ENCODE measurements at places on chromosomes 6 and 20.

- DNase-seq, result no peak
Observed at GRCh38 chr6:23218751-23219150, 649.4 kb downstream of the HDGFL1 start.

DNA sequence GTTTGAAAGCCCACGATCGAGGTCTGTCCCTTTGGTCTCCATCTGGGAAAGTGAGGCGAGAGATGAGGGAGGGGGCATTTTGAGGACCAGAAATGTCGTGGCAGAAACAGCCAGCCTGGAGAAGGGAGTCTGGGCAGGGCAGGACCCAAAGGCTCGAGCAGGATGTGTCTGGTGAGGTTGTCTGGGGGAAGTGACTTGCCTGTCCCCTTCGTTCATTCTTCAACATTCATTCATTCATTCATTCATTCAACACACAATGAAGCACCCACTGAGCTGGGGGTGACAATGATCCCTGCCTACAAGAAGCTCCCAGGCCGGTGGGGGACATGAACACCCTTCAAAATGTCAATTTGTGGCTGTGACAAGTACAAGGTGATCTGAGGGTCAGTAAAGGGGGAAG, 80.5 kb downstream of the CEBPB start:
- no peak for DNase-seq

DNA sequence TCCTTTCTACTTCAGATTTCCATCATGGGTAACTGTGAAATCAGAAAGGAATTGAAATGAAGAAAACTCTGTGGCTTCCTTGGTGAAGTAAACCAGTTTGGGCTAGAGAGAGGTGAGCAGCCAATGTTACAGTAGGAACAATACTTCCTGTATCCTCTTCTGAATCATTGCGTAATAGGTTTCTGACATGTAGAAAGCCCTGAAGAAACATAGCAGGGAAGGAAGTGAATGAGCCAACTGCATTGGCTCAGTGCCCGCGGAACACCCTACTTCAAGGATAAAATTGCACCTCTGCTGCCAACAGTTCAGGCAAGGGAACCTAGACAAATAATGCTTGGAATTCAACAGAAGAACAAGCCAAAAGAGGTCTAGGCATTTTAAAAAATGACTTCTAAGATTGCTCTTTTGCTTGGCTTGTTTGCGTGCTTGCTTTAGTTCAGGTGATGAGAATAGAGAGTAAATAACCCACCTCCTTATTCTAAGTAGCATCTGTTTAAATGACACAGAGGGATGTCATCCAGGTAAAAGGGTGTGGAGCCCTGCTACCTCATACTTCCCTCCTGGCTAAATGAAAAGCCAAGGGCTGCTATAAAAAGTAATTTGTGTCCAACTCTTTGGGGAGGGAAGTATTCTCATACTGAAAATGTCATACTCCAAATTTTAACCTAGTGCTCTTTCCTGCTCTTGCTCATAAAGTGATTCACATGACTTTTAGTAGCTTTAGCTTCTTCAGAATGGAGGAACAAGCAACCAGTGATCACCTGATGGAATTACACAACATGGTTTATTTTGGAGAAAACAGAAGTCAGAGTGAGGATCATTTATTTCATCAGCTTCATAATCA, 30.0 kb upstream of the AKIRIN2 start:
- DNase-seq, result peak; percentile 22

- no peak for DNase-seq
Observed at GRCh38 chr6:158947284-158947683, 52.7 kb downstream of the RSPH3 start.

- no peak for DNase-seq
Observed at GRCh38 chr6:49519660-49520059, 19.9 kb downstream of the GLYATL3 start.

DNA sequence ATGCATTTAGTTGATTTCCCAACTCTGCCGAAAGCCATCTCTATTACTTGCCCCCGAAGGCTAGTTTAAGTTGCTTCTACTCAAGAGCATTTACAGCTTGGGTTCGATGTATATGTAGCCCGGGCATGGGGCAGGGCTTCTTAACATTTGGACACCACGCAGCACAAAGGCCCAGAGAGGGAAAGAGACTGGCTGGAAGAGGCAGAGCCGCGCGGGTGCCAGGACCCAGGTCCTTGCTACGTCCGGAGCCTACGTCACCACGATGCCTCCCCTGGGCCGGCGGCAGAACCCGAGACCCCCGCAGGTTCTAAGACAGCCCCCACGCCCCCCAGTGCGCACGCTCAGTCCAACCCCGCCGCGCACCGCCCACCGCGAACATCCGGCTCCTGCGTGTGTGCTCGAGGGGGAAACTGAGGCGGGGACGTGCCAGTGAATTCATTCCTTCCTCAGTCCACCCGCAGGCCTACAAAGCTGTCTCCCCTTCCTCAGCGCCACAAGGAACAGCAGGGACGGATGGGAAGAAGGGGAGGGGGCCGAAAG, 367 bp upstream of the PCIF1 start:
- DNase-seq, result no peak

Measured in activated T-cell treated with anti-CD3 and anti-CD28 coated beads, Interleukin-2, amount 50 U/mL, for 1 hour (primary cell).